ENCODE measurements at places on chromosomes 2 and 18.

GRCh38 chr18:5787936-5788335, 107.4 kb downstream of the TMEM200C start:
- DNase-seq = no peak

DNA sequence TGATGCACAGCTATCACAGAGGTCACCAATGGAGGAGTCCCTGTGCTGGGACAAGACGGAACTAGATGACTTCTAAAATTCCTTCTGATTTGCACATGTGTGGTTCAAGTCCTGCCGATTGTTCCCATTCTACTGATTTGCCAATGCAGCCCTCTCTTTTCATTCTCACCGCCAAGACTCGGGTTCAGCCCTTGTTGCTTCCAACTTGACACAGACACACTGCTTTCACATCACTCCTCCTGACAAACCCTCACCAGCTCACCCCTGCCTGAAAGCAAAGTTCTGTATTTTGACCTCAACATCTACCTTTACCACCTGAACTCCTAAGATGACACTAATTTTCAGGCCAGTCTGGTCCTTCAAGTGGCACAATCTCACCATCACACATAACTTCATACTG, 25.5 kb downstream of the REEP1 start:
- DNase-seq = no peak

DNA sequence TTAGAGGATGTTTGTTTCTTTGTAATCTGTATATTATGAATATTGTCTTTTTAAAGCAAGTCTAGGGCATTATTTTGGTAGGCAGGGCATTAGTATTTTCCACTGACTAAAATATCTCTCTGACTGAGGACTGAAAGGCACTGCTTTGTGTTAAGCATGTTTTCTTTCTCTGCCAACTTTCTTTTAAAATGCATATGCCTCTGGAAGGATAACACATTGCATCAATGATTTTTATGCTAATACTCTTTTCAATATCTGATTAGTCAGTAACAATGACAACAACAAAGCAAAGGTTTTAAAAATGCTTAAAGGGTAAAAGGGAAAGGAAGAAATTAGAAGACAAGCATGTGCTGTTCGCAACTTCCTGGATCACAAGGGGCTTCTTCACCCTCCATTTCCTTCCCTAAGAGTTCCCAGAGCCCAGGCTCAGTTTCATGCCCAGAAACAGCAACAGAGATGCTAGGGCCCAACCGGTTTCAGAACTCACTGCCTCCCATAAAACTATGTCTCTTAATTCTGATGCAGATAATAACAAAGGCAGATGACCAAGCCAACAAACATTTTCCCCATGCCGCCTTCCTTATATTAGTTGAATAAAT, 786.8 kb upstream of the ACVR2A start:
- no peak for DNase-seq

GRCh38 chr2:65021709-65022108, 32.5 kb downstream of the SLC1A4 start:
- no peak for DNase-seq

DNA sequence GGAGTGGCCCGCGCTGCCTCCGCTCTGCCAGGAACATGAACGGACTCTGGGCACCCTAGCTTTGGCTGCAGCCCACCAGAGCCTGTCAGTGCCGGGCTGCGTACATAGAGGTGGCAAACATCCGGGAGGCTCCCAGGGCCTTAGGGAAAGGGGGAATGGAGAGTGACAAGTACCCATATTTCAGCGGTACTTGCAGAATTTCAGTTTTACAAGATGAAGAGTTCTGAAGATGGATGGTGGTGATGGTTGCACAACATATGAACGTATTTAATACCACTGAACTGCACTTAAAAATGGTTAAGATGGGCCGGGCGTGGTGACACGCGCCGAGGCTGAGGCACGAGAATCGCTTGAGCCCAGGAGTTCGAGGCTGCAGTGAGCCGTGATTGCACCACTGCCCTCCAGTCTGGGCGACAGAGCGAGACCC, 873 bp downstream of the MTHFD2 start:
- no peak for DNase-seq

DNA sequence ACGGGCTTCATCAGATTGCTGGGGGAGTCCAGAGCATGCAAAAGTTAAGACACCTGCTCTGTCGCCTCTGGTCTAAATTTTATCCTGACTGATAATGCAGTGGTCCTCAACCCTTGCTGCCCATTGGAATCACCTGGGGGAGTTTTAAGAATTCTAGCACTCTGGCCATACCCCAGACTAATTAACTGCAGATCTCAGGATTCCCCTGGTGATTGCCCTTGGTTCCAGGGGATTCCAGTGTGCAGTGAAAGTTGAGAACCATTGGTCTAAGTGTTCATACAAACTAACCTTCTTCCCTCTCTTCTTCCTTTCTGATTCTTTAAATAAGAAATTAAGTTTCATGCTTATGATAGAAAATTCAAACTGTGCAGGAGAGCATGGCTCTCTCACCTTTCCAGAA, 105.7 kb upstream of the MGAT5 start:
- no peak for DNase-seq

- peak; percentile 60 for DNase-seq
Measured at GRCh38 chr2:148813603-148814065, 61.4 kb upstream of the KIF5C start.

DNA sequence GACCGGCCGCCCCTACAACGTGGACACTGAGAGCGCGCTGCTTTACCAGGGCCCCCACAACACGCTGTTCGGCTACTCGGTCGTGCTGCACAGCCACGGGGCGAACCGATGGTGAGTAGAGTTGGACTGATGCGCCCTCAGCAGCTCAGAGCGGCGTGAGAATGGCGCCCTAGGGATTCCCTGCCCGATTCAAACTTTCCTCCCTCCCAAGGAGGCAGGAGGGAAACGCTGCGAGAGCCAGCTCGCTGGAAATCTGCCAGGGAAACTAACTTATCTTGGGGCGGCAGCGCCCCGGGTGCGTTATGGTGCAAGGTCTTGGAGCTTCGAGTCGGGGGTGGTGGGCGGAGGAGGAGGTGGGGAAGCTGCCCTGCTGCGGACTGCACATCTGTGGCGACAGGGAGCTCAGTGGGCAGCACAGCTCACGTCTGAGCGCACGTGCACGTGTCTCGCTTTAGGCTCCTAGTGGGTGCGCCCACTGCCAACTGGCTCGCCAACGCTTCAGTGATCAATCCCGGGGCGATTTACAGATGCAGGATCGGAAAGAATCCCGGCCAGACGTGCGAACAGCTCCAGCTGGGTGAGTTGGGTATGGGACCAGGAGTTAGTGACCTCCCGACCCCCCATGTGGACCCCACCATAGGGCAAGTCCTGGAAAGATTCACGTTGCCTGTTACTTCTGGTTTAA, 697 bp downstream of the ITGA4 start:
- DNase-seq = peak; percentile 41

DNA sequence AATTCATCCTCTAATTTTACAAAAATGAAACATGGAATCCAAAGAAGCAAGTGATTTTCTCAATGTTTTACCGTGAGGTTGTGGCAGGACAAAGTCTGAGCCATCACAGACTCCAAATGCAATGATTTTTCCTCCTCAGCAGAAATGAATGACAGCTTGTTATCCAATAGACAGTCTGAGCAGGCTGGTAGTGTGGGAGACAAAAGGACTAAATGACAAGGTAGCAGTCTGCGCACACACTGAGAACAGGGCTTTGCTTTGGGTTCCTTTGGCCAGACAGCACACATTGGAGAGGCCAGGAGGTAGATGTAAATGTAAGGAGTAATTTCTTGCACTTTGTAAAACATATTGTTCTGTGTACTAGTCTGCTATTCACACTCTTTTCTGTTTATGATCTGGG, 50.3 kb upstream of the RGPD4 start:
- DNase-seq = no peak

GRCh38 chr2:103169861-103170260, 408.0 kb downstream of the TMEM182 start:
- no peak for DNase-seq

- DNase-seq = no peak
Measured at GRCh38 chr2:239579524-239580198, 178.8 kb upstream of the HDAC4 start.

DNA sequence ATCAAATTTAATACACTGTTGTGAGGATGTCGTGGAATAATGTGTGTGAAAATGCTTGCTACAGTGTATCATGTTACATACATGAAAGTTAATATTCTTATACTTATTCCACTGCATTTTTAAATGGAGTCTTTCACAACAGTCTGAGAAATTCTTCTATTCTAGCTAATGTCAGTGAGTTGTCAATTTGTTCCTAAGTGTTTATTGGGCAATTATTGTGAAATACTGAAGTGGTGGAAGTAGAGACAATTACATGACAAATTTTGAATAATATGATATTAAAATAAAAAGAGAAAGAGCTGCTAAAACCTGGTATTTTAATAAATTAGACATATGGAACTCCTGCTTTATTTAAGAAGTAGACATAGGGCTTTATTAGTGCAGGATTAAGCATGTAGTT, 176.1 kb downstream of the PTPRM start:
- DNase-seq = no peak

Data from activated T-cell treated with anti-CD3 and anti-CD28 coated beads for 24 hours (primary cell).